Globus pallidus (tissue), 1 donor: ENCODE measurements at places on chromosomes 11 and 22.

GRCh38 chr11:10392095-10393079 is 62.7 kb upstream of the AMPD3 start:
- DNase-seq: no peak

DNA sequence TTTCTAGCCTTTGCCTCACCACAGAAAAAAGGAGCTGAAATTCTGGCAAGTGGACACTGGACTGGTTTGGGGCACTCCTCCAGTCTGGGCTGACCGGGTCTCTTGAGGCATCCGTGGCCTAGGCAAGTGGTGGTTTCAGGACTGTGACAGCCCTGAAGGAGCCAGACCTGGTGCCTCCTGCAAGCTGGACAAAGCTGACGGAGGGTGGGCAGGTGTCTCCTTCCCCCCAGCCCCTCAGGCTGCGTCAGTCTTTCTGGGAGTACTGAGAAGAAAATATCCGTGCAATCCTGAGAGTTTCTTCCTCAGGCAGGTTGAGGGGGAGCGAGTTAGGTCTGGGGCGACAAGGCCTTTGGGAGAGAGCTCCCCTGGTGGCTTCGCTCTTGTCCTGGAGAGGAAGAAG is 4.3 kb upstream of the UCP3 start:
- DNase-seq: no peak

GRCh38 chr11:76759517-76759916 is 23.6 kb upstream of the TSKU start:
- DNase-seq: no peak

GRCh38 chr11:99371257-99371656 is 350.5 kb downstream of the CNTN5 start:
- DNase-seq: no peak

DNA sequence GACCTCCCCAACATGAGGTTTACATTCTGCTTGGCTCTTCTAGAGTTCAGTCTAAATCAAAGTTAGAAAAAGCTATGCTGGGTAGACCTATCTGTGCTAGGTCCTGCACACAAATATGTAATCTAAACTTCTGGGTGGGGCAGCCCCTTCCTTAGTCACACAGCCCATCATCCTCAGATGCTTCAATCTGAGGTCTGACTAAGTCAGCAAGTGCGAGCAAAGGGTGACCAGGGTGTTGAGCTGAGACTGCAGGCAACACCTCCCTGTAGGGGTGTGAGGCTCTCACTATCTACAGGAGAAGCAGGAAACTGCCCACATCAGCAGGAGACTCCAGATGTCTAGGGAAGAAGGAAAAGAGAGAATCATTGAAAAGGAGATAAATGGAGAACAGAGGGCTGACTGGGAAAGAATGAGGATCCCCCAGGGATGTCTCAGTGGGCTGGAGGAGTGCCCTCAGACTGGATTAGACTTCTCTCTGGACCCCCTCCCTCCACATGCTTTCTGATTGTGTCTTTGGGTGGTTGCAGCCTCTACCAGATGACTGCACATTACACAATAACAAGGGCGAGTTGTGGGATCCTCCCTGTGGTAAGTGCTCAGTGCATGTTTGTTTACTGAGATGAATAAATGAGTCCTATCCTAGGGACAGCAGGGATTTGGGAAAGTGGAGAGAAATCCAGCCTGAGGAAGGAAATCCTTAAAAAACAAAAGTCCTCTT is 266.2 kb upstream of the PLET1 start:
- DNase-seq: no peak

- peak; percentile 39 for DNase-seq
Observed at GRCh38 chr11:36672815-36673450, 74.9 kb upstream of the RAG2 start.

DNA sequence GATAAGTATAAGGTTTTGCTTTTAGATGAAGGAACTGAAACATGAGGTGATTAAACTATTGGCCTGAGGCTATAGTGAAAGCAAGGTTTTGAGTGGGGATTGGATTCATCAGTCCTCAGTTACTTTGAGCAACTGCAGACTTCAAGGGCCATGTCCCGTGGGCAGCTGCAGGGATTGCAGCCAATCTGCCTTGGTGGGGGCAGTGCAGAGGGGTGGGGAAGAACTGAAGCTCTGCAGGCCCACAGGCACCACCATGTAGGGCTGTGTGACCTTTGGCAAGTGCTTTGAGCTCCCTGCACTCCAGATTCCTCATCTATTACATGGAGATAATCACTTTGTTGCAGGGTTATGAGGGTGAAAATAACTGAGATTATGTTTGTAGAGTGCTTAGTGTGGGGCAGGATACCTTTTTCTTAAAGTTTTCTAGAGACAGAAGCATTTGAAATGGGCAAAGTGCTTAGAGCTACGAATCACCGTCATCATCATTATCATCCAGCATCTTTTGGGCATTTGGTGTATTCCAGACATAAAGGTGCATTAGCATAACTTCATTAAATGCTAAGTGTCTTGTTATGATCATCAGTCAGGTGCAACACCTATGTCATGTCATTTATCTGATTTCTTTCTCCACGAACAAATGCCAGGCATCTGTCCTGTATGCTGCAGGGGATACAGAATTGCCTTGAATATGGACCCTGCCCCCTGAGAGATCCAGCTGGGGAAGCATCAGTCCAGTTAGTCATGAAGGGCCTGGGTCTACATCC is 72.1 kb upstream of the TENM4 start:
- no peak for DNase-seq

DNA sequence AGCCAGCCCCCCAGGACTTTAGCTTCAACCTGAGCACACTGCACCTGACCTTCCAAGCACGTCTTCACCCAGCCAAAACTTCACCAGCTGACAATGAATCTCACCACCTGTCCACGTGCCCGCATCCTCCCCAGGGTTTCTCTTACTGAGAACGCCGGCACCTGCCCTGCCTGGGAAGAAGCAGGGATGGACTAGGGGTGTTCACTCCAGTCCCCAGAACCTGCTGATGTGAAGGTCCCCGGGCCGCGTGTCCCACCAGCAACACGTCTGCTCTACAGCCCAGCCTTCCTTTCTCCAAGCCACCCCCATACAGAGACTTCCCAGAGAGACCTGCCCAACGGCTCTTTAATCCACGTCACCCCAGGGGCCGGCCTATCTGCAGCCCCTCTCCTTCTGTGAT is 12.8 kb downstream of the CPT1A start:
- DNase-seq: no peak

GRCh38 chr22:49570032-49570848 is 257.4 kb downstream of the BRD1 start:
- no peak for DNase-seq

- DNase-seq: no peak
Observed at GRCh38 chr11:128535468-128536457, 51.6 kb downstream of the ETS1 start.

DNA sequence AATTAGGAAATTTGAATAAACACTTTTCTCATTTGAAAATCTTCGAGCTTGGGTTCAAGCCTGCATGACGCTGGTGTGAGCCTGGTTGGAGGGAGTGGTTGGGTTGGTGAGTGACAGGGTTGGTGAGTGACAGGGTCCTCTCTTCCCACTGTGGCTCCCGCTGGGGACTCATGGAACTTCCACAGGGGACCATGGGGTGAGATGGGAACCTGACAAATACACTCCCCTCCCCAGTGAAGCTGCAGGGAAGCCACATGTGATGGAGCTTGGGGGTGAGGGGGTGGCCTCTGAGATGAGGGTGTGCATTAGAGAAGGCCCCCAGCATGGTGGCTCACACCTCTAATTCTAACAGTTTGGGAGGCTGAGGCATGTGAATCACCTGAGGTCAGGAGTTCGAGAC is 66.8 kb downstream of the RTL6 start:
- DNase-seq: no peak

- DNase-seq: no peak
Observed at GRCh38 chr22:18954990-18955571, 19.0 kb upstream of the PRODH start.

DNA sequence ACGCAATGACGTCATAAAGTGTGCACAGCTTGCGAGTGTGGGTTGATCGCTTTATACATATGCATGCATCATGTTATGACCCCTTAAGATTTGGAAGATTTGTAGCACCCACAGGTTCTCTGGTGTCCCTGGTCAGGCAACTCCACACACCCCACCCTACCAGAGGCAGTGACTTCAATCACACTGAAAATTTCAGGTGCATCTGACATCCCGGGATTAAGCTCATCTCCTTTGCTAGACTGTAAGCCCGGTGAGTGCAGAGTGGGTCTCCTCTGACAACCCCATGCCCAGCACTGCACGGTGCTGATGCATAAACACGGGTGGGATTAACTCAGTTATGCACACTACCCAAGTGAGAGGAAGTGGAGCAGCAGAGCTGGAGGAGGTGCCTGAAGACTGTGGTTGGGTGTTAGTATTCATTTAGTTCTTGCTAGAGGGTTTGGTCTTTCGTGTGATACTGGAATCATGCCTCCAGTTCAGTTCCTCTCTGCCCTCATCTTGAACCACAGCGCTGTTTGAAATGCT is 6.5 kb downstream of the ARSA start:
- no peak for DNase-seq

- no peak for DNase-seq
Observed at GRCh38 chr11:78432058-78432515, 14.5 kb upstream of the GAB2 start.

GRCh38 chr11:68383976-68384501 is 71.6 kb downstream of the LRP5 start:
- DNase-seq: peak; percentile 39

DNA sequence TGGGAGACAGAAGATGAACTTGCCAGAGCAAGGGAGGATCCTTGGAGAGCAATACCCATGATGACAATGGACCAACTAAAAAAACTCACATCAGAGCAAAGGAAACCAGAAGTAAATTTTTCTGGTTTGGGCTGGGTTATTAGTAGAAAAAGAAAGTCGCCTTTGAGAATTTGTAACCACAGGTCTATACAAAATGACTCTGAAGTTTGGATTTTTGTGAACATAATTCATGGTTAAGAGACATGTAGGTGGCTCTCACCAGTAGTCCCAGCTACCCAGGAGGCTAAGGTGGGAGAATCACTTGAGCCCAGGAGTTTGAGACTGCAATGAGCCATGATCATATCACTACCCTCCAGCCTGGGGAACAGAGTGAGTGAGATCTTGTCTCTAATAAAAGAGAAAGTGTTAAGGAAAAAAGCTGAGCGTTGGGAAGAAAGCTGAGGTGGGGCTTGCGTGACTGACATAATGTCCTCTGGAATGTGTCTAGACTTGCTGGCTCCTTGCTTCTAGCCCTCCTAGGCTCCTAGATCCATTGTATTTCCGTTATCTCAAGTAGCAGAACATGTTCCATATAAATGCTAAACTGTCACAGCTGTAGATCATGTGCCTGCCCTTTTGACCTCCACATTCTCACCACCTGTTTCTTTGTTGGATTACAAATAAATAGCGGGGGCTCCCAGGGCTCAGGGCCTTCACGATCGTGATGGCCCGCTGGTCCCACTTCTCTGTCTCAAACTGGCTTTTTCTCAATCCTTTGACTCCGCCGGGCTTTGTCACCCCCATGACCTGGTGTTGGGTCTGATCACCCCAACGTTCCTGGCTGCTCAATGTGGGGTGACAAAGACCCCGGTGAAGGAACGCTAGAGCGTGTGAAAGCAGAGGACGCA is 56.2 kb upstream of the SC5D start:
- DNase-seq: no peak

- no peak for DNase-seq
Observed at GRCh38 chr11:75443043-75443442, 10.0 kb upstream of the KLHL35 start.

DNA sequence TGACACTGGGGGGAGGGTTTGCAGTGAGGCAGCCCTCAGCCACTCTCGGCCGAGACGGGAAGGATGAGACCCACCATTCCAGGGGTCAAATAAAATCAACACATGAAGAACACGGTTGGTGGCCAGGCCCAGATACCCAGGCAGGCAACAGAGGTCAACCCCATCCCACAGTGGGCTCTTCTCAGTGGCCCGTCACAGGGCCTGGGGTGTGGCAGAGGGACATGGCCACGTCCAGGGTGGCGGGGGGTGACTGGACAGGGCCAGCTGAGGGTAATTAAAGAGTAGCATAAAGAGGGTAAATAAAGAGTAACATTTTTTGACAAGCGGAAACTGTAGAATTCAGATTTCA is 188.4 kb downstream of the ARHGAP42 start:
- DNase-seq: no peak

DNA sequence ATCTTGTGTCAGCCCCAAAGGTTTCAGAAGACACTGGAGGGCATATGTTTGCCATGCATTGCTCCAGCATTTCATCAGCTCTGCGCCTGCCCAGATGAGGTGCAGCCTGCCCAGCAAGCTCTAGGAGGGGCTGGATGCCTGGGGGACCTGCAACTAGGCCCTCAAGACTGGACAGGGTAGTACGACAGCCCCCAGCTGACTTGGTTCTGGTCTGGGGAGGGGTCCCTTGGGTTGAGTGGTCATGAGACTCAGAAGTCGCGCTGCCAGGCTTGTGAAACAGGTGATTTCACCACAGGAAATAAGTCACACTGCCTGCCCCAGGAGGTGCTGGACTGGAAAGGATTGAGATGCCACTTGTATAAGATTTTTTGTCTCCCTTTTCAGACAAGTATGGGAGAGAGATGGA is 23.4 kb downstream of the TPBGL start:
- DNase-seq: no peak

- DNase-seq: no peak
Observed at GRCh38 chr22:27299181-27300085, 502.1 kb downstream of the MN1 start.

DNA sequence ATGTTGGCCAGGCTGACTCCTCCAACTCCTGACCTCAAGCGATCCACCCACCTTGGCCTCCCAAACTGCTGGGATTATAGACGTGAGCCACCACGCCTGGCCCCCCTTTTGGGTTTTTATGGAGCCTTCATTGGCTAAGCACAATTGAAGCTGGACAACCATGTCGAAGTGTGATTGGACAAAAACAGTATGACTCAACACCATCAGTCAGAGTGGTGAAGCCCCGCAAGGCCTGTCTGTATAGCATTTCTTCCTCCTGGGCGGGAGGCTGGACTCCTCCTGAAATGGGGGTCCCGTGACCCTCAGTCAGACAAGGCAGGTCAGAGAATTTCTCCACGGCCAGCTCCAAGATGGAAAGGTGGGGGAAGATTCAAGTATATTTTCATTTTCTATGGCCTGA is 3.1 kb upstream of the PARVB start:
- no peak for DNase-seq

DNA sequence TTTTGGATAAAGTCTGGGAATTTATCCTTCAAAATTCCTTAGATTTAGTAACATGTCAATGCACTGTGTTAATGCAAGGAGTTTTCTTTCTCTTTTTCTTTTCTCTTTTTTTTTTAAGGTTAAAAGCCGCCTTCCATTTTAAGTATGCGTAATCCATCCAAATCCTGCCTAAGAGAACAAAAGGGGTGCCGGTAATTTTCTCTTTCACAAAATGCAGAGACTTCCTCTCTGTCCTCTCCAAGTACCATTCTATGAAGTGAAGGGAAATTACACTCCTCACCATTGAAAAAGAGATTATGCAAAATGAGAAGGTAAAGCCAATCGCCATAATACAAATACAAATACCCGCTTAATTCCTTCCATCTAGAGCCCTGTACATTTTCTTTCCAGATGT is 273.8 kb downstream of the BLID start:
- no peak for DNase-seq

GRCh38 chr11:36791957-36792356 is 193.9 kb upstream of the RAG2 start:
- DNase-seq: no peak

- no peak for DNase-seq
Observed at GRCh38 chr11:88355887-88356286, 18.4 kb upstream of the CTSC start.
